Renal cortex interstitium (tissue), 15 donors: ENCODE measurements at places on chromosomes 11 and 22. TPM values are rescaled to one million over a fixed set of nuclear protein-coding genes. Genes with fewer than 3 reads are reported as not detected.

DNA sequence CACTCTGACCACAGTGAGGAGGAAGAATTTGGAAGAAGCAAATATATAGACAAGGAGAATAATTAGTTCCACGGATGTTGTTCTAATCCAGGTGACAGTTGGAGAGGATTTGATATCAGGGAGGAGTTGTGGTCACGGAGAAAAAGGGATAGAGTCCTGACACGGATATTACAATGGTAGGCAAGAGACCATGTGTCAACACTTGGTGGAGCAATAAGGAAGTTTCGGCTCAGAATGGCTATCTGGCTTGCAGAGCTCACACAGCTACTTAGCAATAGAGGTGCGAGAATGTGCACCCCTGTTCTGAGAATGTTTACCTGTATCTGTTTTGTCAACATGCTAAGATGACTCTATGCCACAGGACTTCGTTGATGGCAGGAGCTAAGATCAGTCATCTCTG lies 10.4 kb upstream of the OR9Q2 start:
- DNase-seq: no peak

FADS3 gene
- polyA plus RNA-seq: 13.0 TPM

GRCh38 chr11:95267601-95268213 lies 36.7 kb upstream of the SESN3 start:
- no peak for DNase-seq

GRCh38 chr11:61712846-61713245 lies 32.7 kb downstream of the DAGLA start:
- no peak for DNase-seq

DNA sequence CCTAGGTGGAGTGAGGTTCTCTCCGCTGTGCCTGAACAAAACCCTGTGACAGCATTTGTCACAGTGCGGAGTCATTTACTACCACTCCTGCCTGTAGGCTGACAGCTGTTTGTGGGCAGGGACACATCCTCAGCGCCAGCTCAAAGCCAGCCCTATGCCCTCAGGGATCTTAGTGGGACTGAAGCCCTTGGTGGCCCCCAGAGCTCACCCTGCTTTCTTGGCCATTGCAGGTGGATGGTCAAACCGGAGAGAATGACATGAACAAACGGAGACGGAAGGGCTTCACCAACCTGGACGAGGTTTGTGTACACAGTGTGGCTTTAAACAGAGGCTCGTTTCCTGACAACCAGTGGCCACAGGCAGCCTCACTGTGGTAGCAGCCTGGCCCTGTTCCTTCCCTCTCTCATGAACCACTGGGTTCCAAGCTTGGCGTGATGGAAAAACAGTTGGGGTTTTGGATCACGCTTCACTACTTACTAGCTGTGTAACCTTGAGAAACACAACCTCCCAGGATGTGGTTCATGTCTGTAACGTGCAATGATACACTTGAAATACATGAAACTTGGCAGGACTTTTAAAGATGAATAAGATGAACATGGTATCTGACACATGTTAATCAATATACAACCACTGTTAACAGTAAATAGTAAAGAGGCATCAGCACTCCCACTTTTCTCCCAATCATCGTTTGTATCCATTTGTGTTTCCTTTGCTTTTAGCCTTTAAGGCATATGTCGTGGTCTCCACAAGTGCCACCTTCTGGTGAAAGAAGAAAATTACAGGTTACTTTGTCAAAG lies 125.8 kb downstream of the MICAL2 start:
- no peak for DNase-seq

GRCh38 chr11:61473370-61474012 lies 35.1 kb upstream of the LRRC10B start:
- no peak for DNase-seq

DNA sequence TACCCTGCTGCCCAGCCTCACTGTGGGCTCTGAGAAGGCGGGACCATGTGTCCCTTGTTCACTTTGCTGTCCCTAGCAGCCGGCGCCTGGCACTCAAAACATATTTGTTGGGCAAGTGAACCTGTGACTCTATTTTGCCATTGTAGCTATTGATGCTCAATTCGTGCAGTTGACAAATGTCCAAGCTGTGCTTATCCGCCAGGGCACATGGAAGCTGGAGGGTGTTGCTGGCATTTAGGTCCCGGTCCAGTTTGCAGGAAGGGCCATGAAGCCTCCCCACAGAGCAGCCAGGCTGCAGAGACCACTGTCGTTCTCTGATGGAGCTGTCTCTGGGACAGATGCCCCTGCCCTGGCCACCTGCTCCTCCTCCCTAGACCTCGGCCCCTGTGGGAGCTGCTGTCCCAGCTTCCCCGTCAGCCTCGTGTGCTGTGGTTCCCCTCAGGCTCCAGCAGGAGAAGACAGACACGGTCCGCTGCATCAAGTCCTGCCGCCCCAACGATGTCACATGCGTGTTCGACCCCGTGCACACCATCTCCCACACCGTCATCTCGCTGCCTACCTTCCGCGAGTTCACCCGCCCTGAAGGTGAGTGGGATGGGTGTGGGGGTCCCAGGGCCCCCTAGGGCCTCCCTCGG lies 71.5 kb downstream of the FBLN1 start:
- DNase-seq: no peak

MMP27 gene
- polyA plus RNA-seq: not detected

DNA sequence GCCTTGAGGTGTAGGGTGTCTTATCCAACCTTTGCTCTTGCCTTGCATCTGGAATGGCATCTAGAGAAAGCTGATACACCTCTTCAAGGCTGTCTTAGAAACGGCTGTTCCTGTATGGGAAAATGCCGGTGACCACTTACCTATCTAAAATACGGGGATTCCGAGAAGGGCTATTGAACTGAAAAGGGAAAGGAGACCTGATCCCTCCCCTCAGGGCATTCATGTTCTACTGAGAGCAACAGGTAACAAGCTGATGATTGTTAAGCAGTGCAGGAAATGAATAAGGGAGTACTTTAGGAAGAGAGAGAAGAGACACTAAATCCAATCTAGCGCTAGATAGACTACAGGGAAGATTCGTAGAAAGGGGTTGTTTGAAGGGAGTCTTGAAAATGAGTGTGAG lies 1388.1 kb downstream of the FAM181B start:
- DNase-seq: no peak

OR5B21 gene
- polyA plus RNA-seq: not detected

GRCh38 chr22:24302591-24302990 lies 32.0 kb downstream of the SPECC1L start:
- no peak for DNase-seq

KIRREL3 gene
- polyA plus RNA-seq: 2.1 TPM

- DNase-seq: no peak
These were observed 82.4 kb upstream of the BIRC3 start for GRCh38 chr11:102234779-102235439.
